ENCODE measurements at places on chromosomes 3 and 15. TPM values are rescaled to one million over a fixed set of nuclear protein-coding genes. Genes with fewer than 3 reads are reported as not detected.

The DZIP3 gene
- 22.5 TPM for polyA plus RNA-seq

The GABRG3 gene
- not detected for polyA plus RNA-seq

- no peak for DNase-seq
- H3K4me1 ChIP-seq: no peaks in the 10 kb centered on the region
- H3K27me3 ChIP-seq: no peaks in the 10 kb centered on the region
- H3K27ac ChIP-seq: no peak overlapping the region
Measured at GRCh38 chr3:146838221-146838620, 233.1 kb upstream of the PLSCR5 start.

DNA sequence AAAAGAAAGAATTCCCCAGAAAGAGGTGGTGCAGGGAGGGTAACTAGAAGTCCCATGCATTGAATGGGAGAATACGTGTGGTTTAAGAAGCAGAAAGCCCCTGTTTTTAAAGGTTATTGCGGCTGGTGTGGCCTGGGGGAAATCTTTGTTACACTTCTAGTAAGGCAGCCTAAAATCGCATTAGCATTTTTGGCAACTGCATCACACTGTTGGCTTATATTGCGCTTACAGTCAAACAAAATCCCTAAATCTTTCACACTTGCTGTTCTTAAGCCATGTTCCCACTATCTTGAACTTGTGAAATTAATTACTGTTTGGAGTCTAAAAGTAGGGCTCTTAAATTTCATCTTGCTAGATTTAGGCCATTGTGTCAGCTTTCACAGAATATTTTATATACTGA lies 66.0 kb upstream of the GOLIM4 start:
- no peak overlapping the region for H3K27ac ChIP-seq
- no peak overlapping the region for H3K4me3 ChIP-seq
- no peak for DNase-seq

DNA sequence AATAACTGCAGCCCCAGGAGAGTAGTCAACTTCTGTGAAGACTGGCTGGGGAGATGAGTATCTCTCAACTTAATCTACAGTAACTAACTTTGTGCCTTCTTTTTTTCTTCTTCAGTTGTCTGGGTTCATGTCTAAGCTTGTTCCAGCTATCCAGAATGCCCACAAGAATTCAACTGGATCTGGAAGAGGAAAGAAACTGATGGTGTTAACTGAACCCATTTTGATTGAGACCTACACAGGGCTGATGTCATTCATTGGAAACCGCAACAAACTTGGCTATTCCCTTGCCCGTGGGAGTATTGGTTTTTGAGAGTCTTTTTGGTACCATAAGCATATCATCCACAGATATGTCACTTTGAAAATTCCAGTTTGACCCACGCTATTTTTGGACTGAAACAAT lies 148.7 kb downstream of the TPRG1 start:
- no peaks in the 10 kb centered on the region for H3K36me3 ChIP-seq
- DNase-seq: no peak
- no peak overlapping the region for H3K4me3 ChIP-seq

DNA sequence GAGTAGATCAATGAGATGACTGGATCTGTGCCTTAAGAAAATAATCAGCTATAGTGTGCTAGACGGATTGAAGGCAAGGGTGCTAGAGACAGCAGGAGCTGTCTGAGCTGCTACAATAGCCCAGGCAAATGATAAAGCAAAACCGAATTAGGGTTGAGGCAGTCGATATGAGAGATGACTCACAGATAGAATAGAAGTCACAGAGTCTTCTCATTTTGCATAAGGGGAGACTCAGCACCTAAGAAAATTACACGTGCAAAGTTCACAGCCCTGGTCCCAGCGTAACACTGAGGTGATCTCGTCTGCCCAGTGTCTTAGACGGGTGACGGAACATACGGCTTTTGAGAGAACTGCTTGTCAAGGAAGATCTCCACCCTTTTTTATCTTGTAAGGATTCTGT lies 11.6 kb downstream of the LPP start:
- no peaks in the 10 kb centered on the region for H3K27me3 ChIP-seq
- no peaks in the 10 kb centered on the region for H3K36me3 ChIP-seq
- peaks cover 27% of the 10 kb centered on the region for H3K4me1 ChIP-seq
- H3K4me3 ChIP-seq: no peak overlapping the region
- no peak for DNase-seq
- H3K27ac ChIP-seq: no peak overlapping the region

DNA sequence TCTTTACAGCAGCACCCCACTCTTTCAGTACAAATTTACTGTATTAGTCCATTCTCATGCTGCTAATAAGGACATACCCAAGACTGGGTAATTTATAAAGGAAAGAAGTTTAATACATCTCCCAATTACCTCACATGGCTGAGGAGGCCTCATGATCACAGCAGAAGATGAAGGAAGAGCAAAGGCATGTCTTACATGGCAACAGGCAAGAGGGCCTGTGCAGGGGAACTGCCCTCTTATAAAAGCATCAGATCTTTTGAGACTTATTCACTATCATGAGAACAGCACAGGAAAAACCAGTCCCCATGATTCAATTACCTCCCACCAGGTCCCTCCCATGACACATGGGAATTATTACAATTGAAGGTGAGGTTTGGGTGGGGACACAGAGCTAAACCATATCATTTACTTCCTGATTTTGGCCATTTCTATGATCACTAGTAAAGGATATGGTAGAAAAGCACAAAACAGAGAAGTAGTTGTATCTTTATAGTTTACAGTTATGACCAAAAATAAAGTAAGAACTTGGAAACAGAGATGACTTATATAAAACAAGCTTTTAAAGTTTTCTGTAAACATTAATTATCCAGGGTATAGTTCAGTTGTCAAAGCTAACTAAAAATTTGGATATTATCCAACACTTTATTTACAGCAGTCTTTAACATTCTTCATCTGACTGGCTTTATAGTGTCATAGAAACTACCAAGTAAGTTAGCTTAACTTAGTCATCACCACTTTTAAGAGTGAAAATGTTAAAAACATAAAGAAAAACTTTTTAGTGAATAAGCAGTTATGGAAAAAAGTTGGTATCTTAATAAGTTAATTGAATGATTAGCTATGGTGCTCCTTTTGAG lies 40.2 kb downstream of the P2RY1 start:
- no peaks in the 10 kb centered on the region for H3K36me3 ChIP-seq
- H3K27ac ChIP-seq: no peak overlapping the region
- no peak overlapping the region for H3K4me3 ChIP-seq
- no peak for DNase-seq
- H3K27me3 ChIP-seq: peaks cover 17% of the 10 kb centered on the region

DNA sequence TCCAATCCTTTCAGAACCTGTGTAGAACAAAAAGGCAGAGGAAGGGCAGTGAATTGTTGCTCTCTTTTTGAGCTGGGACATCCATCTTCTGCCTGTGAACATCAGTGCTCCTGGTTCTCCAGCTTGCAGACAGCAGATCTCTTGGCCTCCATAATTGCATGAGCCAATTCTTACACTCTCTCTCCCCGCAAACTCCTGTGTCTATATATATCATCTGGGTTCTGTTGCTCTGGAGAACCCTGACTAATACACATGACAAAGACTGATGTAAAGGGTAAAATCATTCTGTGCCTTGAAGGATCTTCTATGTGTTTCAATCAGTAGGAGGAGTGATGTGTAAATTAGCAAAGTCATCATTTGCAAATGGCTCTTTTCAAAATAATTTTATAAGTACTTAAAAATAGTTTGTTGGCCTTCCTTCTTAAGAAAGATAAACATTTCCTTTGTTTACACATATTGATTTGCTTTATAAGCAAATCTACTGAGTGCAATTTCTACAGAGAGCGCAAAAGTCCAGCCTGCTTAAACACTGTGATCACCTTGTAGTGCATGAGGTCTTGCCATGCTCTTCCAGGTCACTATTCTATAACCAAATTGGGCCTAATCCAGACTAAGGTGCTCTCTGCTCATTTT lies 154.9 kb upstream of the ANKRD28 start:
- no peak overlapping the region for H3K4me3 ChIP-seq
- H3K4me1 ChIP-seq: no peaks in the 10 kb centered on the region
- no peaks in the 10 kb centered on the region for H3K36me3 ChIP-seq
- H3K27ac ChIP-seq: no peak overlapping the region
- DNase-seq: no peak
